ENCODE measurements at places on chromosomes 5 and 9.
A peak's percentile ranks its signal among the peaks of the same experiment; 100 is the strongest.

GRCh38 chr5:127867022-127867783, 164.0 kb downstream of the CCDC192 start:
- no peak for DNase-seq

- DNase-seq = peak; percentile 49
These were observed 2.5 kb downstream of the TNPO1 start for GRCh38 chr5:72818866-72819534.

GRCh38 chr5:3276896-3277295, 318.7 kb upstream of the IRX1 start:
- no peak for DNase-seq

DNA sequence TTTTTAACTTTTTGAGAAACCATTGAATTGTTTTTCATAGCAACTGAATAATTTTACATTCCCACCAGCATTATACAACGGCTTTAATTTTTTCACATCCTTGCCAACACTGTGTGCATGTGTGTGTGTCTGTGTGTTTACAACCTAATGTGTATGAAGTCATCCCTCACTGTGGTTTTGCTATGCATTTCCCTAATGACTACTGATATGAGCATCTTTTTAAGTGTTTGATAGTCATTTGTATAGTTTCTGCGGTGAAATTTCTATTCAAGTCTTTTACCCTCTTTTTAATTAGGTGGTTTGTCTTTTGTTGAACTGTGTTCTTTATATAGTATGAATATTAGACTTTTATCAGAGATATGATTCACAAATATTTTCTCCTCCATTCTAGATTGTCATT, 263.1 kb upstream of the COX7C start:
- no peak for DNase-seq

DNA sequence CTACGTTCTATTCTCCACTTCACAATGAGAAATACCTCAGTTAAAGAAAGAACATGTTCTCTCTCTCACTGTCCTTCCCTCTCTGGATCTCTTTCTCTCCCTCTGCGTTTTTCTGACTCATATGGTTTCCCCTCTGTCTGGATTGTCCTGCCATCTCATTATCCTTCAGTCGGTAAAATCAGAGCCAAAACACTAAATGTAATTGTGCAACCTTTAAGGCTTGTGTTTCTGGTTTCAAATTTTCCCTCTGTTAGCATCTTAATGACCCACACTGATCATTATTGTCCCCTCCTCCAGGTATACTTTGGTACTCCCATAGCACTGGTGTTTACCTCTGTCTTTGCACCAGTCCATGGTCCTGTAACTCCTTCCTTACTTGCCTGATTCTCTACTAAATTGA, 509.4 kb upstream of the C9orf72 start:
- DNase-seq = no peak

Data from muscle of arm (tissue), 14 donors.